ENCODE measurements at places on chromosomes 13 and 19. TPM values are rescaled to one million over a fixed set of nuclear protein-coding genes. Genes with fewer than 3 reads are reported as not detected.

GRCh38 chr19:33208371-33208895 lies 14.3 kb downstream of the LRP3 start:
- no peak for DNase-seq

GRCh38 chr13:39803156-39803555 lies 147.7 kb downstream of the COG6 start:
- no peak for DNase-seq

GRCh38 chr19:48394331-48395169 lies 1.1 kb downstream of the GRIN2D start:
- no peak for DNase-seq

GRCh38 chr13:76878043-76878442 lies 8.2 kb downstream of the KCTD12 start:
- DNase-seq, result no peak

Gene PEX11G
- 6.8 TPM for polyA plus RNA-seq

Gene GZMM
- polyA plus RNA-seq, result 0.38 TPM

Gene STK24
- 15.5 TPM for polyA plus RNA-seq

Gene RCBTB1
- 12.9 TPM for polyA plus RNA-seq

Gene ZNF471
- 3.5 TPM for polyA plus RNA-seq
